ENCODE measurements at places on chromosomes 6 and 20.

- no peak for DNase-seq
Observed at GRCh38 chr6:52696418-52696817, 25.5 kb downstream of the TMEM14A start.

DNA sequence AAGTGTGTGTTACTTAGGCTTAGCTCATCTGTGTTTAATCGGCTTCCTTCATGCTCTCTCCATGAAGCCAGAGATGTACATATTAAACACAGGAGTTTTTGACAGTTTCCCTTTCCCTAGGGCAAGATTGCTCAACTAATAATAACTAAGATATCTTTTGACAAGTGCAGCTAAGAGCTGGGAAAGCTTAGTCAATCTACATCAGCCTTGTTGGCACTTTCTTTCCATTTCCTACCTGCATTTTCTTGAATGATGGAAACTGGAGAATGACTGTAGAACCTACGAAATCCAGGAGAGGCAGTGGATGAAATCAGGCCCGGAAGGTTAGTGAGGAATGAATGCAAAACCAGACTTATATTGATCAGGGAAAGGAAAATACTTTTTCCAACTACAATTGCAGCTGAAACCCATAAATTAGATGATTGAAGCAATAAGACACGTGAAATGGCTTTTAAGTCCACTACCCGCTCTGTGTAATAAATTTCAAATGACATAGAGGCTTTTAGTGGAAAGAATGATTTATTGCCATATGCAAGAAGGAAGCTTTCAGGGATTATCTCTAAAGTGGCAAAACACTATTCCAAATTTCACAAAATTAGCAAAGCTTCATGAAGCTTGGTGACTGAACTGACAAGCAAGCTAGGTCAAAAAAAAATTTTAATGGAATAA is 237.2 kb upstream of the ID4 start:
- no peak for DNase-seq

DNA sequence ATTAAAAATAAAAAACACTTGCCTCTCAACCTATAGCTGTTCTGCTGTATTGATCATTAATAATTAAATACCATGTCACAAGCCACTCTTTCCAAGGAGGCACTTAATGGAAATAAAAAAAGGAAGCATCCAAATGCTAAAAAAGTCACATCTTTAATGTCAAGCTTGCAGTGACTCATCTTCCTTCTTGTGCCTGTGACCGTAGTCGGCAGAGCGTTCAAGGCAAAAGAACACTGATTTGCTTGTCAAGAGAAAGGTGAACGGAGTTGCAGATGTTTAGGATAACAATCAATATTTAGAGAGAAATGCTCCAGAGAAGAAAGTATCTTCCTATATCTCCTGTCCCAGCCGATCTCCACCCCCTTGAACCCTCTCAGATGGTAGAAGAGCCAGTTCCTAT is 341.0 kb upstream of the OPRM1 start:
- no peak for DNase-seq

DNA sequence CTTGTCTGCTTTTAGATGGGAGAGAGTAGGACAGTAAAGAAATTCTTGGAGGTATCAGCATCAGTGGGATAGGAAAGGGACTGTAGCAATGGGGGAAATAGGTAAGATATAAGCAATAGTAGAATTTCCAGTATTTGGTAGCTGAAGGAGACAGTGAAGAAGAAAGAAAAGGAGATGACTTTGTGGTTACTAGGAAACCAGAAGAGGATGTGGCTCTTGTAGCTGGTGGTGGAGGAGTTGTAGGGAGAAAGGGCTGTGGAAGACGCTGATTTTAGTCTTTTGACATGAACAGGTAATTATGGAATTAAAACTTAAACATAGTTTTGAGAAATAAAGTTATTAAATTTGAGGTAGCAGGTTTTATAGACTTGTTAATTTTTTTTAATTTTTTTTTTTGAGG is 26.1 kb downstream of the SH3BGRL2 start:
- no peak for DNase-seq

- DNase-seq = no peak
Observed at GRCh38 chr6:126805861-126806260, 312.6 kb upstream of the RSPO3 start.
